ENCODE measurements at places on chromosomes 12 and 14.
A peak's percentile ranks its signal among the peaks of the same experiment; 100 is the strongest.

DNA sequence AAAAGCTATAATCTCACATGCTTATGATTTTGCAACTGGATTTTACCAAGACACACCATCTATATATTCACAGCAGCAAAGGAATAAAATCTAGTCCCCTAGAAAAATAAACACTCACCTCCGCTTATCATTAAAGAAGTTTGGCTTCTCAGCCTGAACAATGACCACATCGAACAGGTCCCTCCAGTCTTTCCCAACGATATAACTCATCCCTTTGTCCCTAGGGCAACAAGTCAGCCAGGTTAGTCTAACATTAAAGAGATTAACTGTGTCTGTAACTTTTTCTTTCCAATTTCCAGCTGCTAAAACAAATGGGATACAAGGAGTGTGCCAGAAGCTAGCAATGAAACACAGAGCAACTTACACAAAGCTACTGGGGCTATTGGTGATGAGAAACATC is 48.0 kb downstream of the NT5DC3 start:
- DNase-seq: no peak

GRCh38 chr14:69342928-69343525 is 55.1 kb downstream of the ERH start:
- DNase-seq: no peak

DNA sequence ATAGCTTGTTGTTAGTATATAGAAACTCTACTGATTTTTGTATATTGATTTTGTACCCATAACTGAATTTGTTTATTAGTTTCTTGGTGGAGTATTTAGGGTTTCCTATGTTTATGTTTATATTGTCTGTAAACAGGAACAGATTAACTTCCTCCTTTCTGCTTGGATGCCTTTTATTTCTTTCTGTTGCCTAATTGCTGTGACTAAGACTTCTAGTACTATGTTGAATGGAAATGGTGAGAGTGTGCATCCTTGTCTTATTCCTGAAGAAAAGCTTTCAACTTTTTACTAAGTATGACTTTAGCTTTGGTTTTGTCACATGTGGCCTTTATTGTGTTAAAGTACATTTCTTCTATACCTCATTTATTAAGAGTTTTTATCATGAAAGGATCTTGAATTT is 20.9 kb downstream of the FBXW8 start:
- no peak for DNase-seq

GRCh38 chr12:13428538-13429265 is 232.2 kb downstream of the EMP1 start:
- DNase-seq: no peak

DNA sequence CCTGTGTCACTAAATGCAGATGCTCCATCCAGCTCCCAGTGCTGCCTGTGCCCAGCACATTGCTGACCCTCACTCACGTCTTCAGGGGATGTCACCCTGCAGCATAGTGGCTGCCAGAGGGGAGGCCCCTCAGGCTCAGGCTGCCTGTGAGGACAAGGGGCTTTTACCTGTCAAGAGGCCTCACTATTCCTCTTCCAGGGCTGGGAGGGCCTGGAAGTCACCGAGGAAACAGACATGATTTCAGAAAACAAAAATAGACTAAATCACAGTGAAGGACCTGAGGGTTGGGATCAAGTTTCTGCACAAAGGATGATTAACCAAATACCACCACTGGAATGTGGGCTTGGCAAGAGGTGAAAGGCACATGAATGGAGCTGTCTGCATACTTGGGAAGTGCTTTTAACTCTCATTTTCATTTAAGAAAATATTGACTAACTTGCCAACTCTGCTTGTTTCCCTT is 1202.3 kb downstream of the BCL11B start:
- no peak for DNase-seq

GRCh38 chr12:42326541-42327226 is 717 bp downstream of the PPHLN1 start:
- no peak for DNase-seq

DNA sequence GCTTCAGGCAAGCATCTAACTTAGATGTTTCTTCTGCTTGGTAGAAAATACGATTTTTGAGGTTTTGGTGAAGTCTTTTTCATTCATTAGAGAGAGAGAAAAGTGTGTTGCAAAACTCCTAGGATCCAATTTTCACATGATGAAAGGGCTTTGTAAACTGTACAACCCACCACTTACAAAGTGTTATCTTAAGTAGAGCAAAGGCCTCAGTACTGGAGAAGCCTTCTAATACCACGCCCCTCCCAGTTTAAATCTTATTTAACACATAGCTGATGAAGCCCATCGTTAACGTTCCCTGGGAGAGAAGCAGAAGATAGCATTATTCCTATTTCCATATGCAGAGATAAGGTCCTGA is 869 bp downstream of the APOLD1 start:
- DNase-seq: no peak

- DNase-seq: no peak
Observed at GRCh38 chr14:55398679-55399078, 13.0 kb downstream of the ATG14 start.

DNA sequence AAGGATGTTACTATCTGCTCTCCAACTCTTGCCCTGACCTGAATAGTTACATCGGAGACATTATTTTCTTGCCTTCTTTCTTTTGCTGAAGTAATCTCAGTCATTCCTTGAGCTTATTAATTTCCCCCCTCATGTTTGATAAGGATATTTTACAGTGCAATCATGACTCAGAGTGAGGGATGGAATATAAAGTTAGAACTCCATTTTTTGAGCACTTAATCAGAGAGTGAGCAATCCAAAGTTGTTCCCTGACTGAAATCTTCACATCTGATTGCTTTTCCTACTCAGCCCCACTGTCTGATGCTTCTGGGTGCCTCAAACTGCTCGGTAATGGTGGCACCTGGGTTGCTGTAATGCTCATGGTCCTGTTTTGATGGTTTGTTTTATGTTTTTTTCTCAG is 142.7 kb upstream of the SEL1L start:
- DNase-seq: no peak

GRCh38 chr12:24561882-24562770 is 386.8 kb downstream of the BCAT1 start:
- DNase-seq: no peak

GRCh38 chr12:94643606-94644005 is 6.8 kb downstream of the TMCC3 start:
- DNase-seq: no peak

GRCh38 chr12:81141217-81141616 is 63.3 kb downstream of the ACSS3 start:
- no peak for DNase-seq

- DNase-seq: no peak
Observed at GRCh38 chr12:52402873-52403540, 3.1 kb downstream of the KRT82 start.

DNA sequence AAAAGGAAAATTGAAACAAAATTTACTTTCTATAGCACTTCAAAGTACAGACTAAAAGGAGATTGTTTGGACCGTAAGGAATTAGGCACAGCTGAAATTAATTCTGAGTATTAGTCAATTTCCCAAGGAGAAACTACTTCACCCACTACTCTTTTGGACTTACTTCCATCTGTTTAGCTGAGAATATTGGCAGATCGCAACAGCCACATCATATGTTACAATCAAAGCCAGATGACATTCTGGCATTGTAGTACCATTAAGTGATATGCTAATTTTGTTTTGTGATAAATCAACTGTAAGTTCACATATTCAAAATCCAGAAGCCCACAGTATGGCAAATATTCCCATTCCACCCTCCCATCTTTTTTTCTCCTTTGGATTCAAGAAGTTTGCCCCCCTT is 47.1 kb upstream of the ANKS1B start:
- no peak for DNase-seq

- DNase-seq: no peak
Observed at GRCh38 chr14:68639758-68640574, 152.9 kb downstream of the ZFP36L1 start.

DNA sequence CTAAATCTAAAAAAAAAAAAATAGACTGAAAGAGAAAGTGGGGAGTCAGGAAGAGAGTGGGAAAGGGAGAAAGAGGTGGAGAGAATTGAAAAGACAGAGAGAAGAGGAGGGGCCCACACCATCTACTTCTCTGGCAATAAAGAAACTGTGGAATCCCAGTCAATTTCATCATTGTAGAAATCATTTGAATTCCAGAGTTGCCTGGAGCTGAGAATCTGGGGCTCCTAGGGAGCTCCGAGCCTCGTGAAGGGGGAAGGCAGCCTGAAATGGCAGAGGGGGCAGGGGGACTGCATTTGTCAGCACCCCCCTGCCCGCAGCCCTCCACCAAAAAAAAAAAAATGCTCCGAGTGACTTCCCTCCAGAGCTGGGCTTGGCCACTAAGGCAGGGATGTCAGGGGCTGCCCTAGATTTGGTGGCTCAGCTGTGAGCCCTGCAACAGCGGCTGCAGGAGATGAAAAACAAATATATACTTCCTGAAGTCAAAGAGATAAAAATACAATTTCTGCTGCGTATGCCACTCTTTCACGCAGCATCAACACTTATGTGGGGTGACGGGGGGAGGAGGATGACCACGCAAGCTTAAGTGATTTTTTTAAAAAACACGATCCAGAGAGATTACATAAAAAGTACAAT is 80.5 kb downstream of the BCL11B start:
- DNase-seq: no peak

GRCh38 chr14:100078997-100079725 is 13.9 kb downstream of the EVL start:
- peak; percentile 75 for DNase-seq

GRCh38 chr12:81146228-81147225 is 68.6 kb downstream of the ACSS3 start:
- no peak for DNase-seq

DNA sequence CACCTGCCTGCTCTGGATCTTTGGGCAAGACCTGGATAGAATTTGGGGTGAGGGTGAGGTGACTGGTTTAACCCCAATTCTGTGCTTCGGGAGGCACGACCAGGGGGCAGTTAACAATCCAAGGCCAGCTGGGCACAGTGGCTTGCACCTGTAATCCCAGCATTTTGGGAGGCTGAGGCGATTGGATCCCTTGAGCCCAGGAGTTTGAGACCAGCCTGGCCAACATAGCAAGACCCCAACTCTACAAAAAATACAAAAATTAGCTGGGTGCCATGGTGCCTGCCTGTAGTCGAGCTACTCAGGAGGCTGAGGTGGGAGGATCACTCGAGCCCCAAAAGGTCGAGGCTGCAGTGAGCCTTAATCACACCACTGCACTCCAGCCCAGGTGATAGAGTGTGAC is 38.2 kb downstream of the HRK start:
- DNase-seq: no peak

DNA sequence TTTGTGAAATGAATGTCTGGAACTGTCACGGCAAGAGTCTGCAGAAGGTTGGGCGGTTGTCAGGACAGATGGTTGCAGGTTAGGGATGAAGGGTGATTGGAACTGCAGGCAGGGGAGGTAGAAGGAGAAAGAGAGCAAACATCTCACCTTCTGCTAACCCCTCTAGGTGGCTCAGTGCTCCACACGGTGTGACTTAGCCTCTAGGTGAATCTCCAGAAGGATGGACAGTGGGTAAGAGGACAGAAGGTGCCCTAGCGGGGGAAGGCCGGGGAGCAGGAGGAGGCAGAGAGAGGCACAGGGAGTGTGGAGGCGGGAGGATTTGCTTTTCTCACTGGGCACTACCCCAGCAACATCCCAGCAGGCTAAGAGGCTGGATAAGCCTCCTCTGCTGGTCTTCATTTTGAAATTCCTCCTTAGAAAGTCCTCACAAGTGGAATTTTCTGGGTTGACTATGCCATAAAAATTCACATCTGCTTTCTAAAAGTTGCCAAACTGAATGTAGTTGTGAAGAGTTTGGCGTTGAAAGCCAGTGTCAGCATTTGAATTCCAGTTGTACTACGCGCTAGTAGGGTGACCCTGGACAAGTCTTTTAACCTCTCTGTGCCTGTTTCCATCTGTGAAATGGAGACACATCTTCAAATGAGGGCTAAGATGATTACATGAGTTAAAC is 10.7 kb upstream of the GPR68 start:
- no peak for DNase-seq

GRCh38 chr12:67107751-67108269 is 161.3 kb upstream of the CAND1 start:
- DNase-seq: no peak

- DNase-seq: no peak
Observed at GRCh38 chr14:74395094-74395493, 30.9 kb downstream of the SYNDIG1L start.

DNA sequence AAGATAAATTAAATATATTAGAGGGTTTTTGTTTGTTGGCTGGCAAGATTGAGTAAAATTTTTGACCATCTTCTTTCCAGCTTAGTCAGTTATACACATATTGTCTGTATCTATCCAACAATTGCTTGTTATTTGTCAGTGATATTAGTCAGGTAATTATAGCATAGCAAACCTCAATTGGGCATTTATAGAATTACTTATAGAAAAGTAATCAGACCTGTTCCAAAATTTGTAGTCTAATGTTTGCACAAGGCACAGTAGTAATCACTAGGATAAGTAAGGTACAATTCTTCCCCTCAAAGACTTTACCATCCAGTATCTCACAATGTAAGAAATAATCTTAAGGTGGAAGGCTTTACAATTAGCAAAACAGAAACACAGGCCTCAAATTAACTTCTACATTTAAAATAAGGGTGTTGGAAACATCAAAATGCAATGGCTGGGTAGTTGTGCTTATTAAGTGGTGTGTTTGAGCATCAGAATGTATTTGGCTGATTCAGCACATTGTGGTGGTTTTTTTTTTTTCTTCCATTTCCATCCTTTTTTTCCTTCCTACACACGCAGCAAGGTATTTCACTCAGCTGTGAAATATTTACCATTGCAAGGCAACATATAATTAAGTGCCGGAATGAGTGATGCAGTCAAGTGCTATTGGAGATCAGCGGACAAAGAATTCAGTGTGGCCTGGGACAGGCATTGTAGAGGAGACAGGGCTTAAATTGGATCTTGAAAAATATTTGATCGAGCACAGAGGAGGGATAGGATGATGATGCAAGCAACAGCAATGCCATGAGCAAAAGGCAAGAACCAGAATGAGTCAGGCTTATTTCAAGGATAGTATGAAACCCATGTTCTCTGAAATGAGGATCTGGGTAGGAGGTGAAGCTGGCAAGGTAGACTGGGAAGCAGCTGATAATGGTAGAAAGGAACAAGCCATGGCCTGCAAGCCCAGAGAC is 178.2 kb downstream of the AKAP6 start:
- DNase-seq: no peak

- no peak for DNase-seq
Observed at GRCh38 chr12:57429473-57430111, 1.3 kb downstream of the R3HDM2 start.

DNA sequence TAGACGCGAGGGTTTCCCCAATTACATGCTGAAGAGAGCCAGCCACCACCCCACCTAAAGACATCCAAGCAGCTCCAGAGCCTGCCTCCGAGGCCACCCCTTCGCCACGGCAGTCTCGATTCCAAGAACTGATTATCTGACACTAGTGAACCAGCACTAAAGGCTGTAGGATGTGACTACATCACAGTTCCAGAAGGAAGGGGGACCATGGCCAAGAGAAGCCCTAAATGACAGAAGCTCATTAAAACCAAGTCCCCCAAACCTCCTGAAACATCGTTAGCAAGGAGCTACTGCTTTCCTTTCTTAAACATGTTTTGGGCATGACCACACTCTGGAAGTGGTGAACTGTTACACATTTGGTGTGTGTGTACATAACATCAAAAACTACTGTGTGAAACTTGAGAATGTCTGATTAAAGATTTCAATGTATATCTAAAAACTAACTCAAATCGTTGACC is 88.2 kb downstream of the DUSP16 start:
- peak; percentile 16 for DNase-seq

Measured in stimulated activated CD8-positive, alpha-beta memory T cell treated with anti-CD3 and anti-CD28 coated beads, Interleukin-7, amount 100 ng/mL, for 4 hours (primary cell).